ENCODE measurements at places on chromosomes 6 and 20. TPM values are rescaled to one million over a fixed set of nuclear protein-coding genes. Genes with fewer than 3 reads are reported as not detected.

DNA sequence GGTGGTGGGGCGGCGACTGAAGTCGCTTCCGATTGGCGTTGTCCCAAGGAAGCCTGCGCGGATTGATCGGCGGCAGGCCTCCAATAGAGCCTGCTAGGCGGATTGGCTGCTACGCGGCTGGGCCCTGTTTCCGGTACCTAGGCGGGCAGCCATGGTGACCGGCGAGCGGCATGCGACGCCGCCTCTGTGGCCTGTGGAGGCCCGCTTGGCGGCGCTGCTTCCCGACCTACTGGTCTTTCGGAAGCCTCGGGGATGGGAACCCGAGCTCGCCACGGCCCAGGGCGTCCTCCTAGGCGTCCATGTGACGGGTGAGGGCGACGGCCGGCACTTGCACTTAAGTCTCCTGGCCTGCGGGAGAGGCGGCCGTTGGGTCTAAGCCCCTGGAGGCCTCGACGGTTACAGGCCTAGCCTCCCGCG, 28.1 kb downstream of the NFYA start:
- no peak for DNase-seq

The CRISP3 gene
- 0.13 TPM for total RNA-seq

GRCh38 chr20:4664691-4665360, 56.9 kb upstream of the PRND start:
- no peak for DNase-seq

The NOX3 gene
- not detected for total RNA-seq

The CDH4 gene
- total RNA-seq: not detected

DNA sequence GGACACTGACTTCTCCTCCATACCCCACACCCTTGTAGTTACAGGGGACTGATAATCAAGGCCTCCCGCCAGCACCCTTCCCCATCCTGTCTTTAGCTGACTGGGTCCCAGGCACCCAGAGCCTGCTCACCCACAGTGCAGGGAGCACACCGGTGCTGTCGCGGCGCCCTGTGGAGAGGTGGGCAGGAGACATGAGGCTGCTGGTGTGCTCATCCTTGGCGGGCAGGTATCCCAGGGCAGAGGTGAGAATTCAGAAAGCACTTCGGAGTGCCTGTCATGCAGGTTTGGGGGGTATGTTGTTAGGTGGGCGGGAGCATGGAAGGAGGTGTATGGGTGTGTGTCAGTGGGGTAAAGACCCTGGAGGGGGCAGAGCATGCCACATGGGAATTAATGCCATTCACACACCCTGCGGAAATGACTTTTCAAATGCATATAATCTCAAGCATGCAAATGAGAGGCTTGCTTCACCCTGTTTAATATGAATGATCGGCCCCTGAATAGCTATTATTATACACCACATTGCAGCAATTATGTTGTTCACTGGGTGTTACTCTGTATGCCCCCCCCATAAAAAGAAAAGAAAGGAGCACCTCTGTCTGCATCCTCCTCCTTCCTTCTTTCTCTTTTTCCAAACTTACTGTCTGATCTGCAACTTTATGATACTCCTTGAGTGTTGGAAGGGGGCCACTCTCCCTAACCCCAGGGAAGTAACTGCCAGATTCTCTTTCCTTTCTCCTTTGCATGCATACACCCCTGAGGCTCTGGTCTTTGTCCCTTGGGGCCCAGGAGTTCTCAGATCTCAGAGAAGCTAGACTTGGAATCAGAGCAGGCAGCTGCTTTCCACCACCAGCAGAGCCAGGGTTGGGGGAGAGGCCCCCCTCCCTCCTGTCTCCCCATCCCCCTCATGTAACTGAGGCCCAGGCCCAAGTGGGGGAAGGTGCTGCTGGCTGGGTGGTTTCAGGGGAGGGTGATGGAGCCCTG, 16.0 kb downstream of the FOXP4 start:
- no peak for DNase-seq
